ENCODE measurements at places on chromosomes 12 and 14. TPM values are rescaled to one million over a fixed set of nuclear protein-coding genes. Genes with fewer than 3 reads are reported as not detected.

NPAS3 gene
- total RNA-seq: not detected

PLEK2 gene
- total RNA-seq: 29.7 TPM

TAS2R7 gene
- total RNA-seq: not detected

JAG2 gene
- 30.8 TPM for total RNA-seq

TCL1B gene
- not detected for total RNA-seq

SAMD15 gene
- 2.0 TPM for total RNA-seq

CLEC1A gene
- not detected for total RNA-seq

ACSS3 gene
- total RNA-seq: 0.05 TPM

CATSPERB gene
- total RNA-seq: not detected

LRRC43 gene
- total RNA-seq: 0.37 TPM

CLEC9A gene
- total RNA-seq: not detected

CFAP54 gene
- total RNA-seq: 1.2 TPM

PTPRR gene
- 0.37 TPM for total RNA-seq

SMIM41 gene
- not detected for total RNA-seq

CMKLR1 gene
- total RNA-seq: not detected

B3GNT4 gene
- 0.54 TPM for total RNA-seq

AQP6 gene
- total RNA-seq: not detected

ZFHX2 gene
- 1.2 TPM for total RNA-seq

NPFF gene
- total RNA-seq: not detected

G2E3 gene
- total RNA-seq: 16.1 TPM

PRH2 gene
- not detected for total RNA-seq

PZP gene
- not detected for total RNA-seq

ZNF385A gene
- total RNA-seq: 20.3 TPM

RNASE7 gene
- total RNA-seq: not detected

PTGER2 gene
- total RNA-seq: 1.6 TPM

PUS1 gene
- total RNA-seq: 81.7 TPM

Data from A549 treated with CORT108297 at 1 μM for 4 hours (cell line).